ENCODE measurements at places on chromosomes 11 and 22.

DNA sequence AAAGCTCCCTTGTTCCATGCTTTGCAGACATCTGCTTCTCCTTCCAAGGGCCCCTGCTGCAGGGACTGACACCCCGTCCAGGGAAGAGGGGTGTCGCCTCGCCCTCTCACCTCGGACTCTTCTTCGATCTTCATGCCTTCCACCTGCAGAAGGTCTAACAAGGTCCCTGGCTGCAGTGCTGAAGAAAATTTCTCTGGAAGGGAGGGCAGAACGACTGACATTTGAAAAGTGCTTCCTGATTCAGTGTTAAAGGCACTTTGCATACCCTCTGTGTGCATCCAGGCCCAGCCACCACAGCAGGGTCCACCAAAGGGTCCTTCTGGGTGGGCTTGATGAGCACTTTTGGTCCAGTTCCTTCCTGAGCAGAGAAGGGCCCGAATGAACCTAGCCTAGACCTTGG lies 28.1 kb downstream of the VPS37C start:
- DNase-seq = no peak

DNA sequence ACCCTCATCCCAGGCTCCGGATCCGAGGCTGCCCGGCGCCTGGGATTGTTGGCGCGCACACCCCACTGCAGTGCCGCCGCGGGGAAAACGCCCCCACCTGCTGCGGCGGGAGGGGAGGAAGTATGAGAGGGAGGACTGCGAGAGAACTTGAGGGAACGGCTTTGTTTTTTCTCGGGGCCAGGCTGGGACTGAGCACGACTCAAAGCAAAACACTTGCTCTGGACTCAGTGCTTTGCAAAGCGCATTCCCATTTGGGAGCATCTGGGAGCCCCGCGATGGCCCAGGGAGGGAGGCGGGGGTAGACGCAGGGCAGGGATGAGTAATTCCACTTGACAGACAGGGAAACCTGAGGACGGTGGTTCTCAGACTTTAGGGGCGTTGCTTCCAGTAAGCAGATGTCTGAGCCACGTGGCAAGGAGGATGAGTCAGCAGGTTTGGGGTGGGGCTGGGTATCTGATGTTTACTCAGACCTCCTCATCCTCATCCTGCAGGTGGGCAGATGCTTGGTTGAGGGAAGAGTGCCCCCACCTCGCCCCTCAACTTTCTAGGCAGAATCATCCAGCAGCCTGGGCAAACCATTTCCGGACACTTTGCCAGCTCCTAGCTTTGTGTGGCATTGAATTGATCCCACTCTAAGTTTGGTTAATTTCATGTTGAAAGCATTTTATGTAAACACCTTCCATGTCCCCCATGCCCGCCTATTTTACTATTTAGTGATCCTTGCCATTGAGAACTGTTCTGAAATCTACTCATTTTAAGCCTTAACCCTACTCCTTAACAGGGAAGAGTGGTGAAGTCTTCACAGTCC lies 1.5 kb downstream of the MIAT start:
- DNase-seq = peak; percentile 66

DNA sequence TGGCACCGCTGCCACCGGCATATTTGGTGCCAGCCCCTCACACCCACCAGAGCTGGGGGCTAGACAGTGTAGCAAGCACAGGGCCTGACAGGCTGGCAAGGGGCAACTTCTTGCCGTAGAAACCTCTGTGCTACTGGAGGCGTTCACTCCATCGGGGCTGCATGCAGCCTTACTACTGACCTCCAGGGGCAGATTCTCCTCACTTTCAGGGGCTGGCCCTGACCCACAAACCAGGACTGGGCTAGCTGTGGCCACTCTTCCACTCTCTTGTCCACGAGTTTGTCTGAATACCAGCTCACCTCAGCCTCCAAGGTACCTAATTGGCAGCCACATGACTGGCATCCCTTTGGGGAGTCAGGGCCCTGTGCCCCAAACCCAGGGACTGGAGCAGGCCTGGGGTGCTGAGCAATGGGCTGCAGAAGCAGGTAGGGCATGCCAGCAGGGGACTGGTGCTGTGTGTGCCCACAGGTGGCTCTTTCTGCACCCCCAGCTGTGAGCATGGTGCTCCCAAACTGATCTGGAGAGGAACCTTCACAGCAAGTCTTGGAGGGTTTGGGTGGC lies 2.1 kb upstream of the LMO1 start:
- DNase-seq = no peak

GRCh38 chr22:23401910-23402274 lies 178.2 kb downstream of the IGLL1 start:
- DNase-seq = no peak

DNA sequence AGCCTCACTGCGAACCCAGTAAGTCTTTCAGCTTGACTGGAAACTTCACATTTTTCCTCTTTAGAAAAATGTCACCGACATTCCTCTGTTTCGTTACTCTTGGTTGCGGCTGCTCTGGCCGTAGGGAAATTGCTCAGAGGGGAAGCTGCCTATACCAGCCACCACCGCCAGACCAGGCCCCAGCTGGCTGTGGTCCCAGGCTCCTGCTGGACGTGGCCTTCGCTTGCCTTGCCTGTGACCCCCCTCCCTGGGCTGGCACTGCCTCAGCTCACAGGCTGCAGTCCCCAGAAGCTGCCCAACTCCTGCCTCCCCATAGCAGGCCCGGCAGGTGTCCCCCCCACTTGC lies 197.8 kb downstream of the MN1 start:
- DNase-seq = no peak

DNA sequence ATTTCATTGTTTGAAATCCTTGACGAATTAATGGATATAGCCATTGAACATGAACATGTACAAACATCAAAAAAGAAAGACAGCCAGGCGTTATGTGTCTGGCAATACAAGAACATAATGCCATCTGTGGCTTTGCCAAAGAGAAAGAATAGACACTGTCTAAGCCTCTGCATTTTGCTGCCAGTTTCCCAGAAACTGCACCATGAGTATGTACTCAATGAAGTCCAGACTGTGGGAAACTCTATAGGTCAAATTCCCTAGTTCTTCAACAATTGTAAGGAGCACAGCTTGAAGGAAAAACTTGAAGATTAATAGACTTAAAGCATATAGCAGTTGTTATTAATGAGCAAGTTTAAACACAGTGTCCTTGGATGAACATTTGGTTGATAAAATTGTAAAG lies 71.3 kb downstream of the BBOX1 start:
- DNase-seq = no peak

DNA sequence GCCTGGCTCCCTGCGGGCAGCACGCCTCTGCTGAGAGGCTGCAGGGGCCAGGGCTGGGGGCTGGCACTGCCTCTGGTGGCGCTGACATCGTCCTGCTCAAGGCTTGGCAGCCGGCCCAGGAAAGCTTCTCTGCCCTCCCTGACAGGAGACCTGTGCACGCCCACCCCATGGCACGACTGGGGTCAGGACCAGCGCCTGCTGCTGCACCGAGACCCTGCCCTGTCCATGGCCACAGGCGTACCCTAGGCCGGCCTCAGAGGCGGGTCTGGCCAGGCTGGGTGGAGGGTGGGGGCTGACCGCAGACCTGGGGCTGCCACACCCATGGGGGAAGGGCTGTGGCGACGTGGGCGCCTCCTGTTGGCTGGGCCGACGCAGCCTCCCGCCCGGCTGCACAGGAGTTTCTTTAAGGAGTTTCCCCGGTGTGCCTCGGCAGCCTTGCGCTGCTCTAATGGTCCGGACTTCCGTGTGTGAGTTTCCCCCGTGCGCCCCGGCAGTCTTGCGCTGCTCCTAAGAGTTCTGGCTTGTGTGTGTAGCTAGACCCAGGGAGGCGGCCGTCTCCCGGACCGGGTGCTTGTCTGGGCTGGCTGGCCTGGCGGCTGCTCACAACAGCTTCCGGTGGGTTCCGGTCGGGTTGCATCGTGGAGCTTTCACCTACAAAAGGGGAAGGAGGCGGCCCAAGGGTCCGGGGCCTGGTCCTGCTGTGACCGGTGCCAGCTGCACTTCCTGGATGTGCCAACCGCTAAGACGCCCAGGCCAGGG lies 4.6 kb downstream of the TRABD start:
- peak; percentile 55 for DNase-seq

DNA sequence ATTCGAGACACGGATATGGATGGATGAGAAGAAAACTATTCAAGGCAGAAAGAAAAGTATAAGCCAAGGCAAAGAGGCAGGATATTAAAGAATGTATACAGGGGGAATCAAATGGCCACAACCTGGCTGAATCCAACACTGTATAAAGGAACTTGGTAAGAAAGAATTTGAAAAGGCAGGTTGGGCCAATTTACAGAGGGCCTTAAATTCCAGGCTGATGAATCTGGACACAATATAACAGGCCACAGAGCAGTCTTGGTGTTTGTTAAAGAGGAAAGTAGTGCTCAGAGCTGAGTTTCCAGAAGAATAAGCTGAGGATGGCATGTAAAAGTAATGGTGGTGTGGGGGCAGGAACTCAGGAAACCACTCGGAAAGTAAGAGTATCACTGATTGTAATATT lies 72.3 kb upstream of the POU2AF2 start:
- no peak for DNase-seq

DNA sequence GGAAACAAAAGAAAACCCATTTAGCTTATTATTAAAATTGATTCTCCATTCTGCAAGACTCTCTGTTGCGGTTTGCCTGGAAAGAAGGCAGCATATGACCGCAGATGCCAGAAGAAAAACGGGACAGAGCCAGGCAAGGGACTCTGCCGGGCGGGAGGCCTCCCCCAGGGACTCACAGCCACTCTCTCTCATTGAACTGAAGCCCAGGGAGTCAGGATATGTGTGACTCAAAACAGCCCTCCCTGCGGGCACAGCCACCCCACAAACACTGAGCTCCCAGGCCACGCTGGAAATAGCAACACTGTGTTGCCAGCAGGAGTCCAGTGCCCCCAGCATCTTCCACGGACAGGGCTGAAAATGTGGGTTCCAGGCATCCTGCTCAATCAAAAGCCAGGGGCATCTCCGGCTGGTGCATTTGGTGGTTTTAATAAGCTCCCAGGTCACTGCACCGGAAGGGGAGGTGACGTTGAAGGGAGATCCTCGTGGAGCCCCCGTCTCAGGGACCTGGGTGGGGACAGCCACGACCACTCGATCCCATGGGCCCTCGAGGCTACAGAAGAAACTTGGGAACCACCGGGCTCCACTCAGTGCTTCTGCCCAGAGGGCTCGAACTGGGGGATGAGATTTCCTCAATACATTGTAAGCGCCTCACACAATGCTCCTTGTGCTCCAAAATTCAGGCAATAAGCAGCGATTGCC lies 624.5 kb downstream of the TBC1D22A start:
- DNase-seq = no peak

DNA sequence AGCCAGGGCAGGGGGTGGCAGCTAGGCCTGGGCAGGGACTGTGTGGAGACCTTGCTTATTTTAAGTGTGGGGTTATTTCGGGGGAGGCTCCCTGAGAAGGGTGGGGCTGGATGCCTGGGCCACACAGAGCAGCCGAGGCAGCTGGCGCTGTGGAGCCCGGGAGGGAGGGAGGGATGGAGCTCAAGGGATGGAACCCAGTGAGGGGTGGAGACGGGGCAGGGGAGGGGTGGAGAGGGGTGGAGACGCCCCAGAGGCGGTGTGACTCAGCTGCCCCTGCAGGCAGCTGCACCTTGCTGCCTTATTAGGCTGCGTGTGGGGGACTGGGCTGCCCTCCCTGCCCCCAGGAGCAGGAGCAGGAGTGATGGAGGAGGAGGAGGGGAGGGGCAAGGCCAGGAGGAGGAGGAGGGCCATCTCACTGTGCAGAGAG lies 9.8 kb upstream of the TSSC4 start:
- no peak for DNase-seq

GRCh38 chr11:44596525-44597276 lies 31.2 kb downstream of the CD82 start:
- no peak for DNase-seq

DNA sequence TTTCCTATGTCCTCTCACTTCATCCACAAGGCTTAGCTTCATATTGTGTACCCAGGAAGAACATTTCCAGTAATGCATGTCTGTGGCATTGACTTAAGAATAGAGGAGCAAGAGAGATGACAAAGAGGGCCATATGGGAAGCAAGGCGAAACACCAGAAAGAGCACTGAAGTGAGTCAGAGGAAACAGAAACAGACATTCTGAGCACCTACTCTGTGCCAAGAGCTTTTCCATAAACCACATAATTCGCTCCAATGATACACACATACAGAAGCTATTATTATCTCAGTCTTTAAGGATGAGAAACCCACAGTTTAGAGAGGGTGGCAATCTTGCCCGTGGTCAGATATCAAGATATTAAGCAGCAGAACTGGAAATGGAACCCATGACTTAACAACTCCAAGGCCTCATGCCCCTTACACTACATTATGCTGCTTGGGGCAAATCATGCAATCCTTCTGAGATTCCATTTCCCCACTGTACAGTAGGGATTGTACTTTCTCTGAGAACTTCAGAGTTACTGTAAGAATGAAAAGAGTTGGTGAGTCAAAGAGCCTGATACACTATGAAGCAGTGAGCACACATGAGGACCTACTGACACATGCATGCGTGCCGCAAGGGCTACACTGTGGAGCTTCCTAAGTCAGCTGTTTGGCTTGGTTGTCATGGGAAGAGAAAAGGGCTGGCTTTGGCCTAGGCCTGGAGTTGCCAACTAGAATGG lies 126.6 kb downstream of the KCNC1 start:
- no peak for DNase-seq

DNA sequence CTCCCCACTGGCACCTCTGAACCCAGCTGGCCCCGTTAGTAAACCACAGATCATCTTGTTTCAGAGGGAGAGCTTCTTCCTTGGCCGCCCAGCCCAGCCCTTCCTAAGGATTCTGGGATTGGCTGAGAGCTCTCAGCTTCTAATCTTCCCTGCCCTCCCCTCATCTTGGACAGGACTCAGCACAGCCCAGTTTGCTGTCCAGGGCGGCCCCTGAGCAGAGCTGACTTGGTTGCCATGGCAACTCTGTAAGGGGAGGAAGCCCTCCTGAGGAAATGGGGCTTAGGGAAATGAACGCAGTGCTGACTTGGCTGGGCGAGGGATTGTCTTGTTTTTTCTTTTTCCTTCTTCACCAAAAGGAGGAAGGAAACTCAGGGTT lies 4.6 kb downstream of the APOL4 start:
- DNase-seq = no peak

- no peak for DNase-seq
These were observed 76.9 kb downstream of the DKK3 start for GRCh38 chr11:11931461-11932055.

GRCh38 chr11:75667255-75667830 lies 1.5 kb downstream of the MAP6 start:
- DNase-seq = no peak

GRCh38 chr11:63880403-63880790 lies 36.6 kb downstream of the RCOR2 start:
- no peak for DNase-seq

GRCh38 chr22:46180370-46181137 lies 30.2 kb downstream of the PPARA start:
- no peak for DNase-seq

GRCh38 chr11:84691830-84692229 lies 935.3 kb downstream of the DLG2 start:
- DNase-seq = no peak

Data from activated CD8-positive, alpha-beta memory T cell treated with anti-CD3 and anti-CD28 coated beads for 4 hours (primary cell).